Progenitor cell of endocrine pancreas (in vitro differentiated cells): ENCODE measurements at places on chromosomes 7 and 10. TPM values are rescaled to one million over a fixed set of nuclear protein-coding genes. Genes with fewer than 3 reads are reported as not detected.

GRCh38 chr10:36608866-36609265, 516.5 kb upstream of the ANKRD30A start:
- no peaks in the 10 kb centered on the region for H3K4me1 ChIP-seq
- H3K27me3 ChIP-seq, result no peaks in the 10 kb centered on the region
- DNase-seq, result no peak
- H3K4me3 ChIP-seq, result no peak overlapping the region

The GARIN1A gene
- 5.1 and 7.4 TPM in 2 replicates for total RNA-seq

The UNCX gene
- total RNA-seq, result not detected in 2 replicates

The ANKRD2 gene
- not detected in 2 replicates for total RNA-seq

- DNase-seq, result no peak
- no peak overlapping the region for H3K27ac ChIP-seq
- H3K4me1 ChIP-seq, result peaks cover 14% of the 10 kb centered on the region
- H3K36me3 ChIP-seq, result no peaks in the 10 kb centered on the region
- H3K4me3 ChIP-seq, result no peak overlapping the region
These were observed 995.7 kb downstream of the TYW1 start for GRCh38 chr7:67992287-67992686.

The HTRA1 gene
- 3.5 and 6.3 TPM in 2 replicates for total RNA-seq

GRCh38 chr10:95821720-95822119, 65.8 kb downstream of the ENTPD1 start:
- H3K27ac ChIP-seq, result no peak overlapping the region
- no peak overlapping the region for H3K4me3 ChIP-seq
- H3K36me3 ChIP-seq, result no peaks in the 10 kb centered on the region
- peaks cover 5% of the 10 kb centered on the region for H3K27me3 ChIP-seq
- no peak for DNase-seq

The PRKCQ gene
- 5.6 and 6.1 TPM in 2 replicates for total RNA-seq

The RAB11FIP2 gene
- total RNA-seq, result 17.6 and 23.0 TPM in 2 replicates

- no peak for DNase-seq
- no peak overlapping the region for H3K27ac ChIP-seq
- H3K4me3 ChIP-seq, result no peak overlapping the region
- H3K36me3 ChIP-seq, result no peaks in the 10 kb centered on the region
- H3K27me3 ChIP-seq, result no peaks in the 10 kb centered on the region
- no peaks in the 10 kb centered on the region for H3K4me1 ChIP-seq
These were observed 1381.5 kb upstream of the CELF2 start for GRCh38 chr10:9636216-9636615.

The PIP gene
- not detected in 2 replicates for total RNA-seq

The FFAR4 gene
- total RNA-seq, result 0.07 and 0.13 TPM in 2 replicates

- no peak overlapping the region for H3K4me3 ChIP-seq
- no peak for DNase-seq
- H3K27me3 ChIP-seq, result no peaks in the 10 kb centered on the region
- H3K4me1 ChIP-seq, result peaks cover 16% of the 10 kb centered on the region
These were observed 238.5 kb downstream of the ZMYND11 start for GRCh38 chr10:373526-374309.

The KDM7A gene
- total RNA-seq, result 11.3 and 13.8 TPM in 2 replicates

DNA sequence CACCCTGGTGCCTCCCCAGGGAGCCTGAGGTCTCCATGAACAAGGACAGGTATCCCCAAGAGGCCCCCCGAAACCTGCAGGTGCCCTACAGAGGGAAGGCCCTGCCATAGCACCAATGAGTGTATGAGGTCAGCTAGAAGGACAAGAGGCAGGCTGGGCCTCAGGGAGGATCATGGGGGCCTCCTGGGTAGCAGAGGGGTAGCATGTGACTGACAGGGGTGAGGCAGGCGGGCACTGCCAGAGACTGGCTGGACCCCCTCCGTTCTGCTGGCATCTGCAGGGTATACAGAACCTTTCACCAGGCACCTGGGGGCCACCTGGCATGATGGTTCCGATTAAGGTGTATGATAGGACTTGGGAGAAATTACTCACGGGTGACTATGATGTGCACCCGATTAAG, 79.2 kb upstream of the KCTD7 start:
- no peak overlapping the region for H3K4me3 ChIP-seq
- no peaks in the 10 kb centered on the region for H3K27me3 ChIP-seq
- no peaks in the 10 kb centered on the region for H3K4me1 ChIP-seq
- H3K36me3 ChIP-seq, result peaks cover 17% of the 10 kb centered on the region
- no peak for DNase-seq
- no peak overlapping the region for H3K27ac ChIP-seq

The HGF gene
- not detected in 2 replicates for total RNA-seq

GRCh38 chr7:33719059-33719581, 186.2 kb upstream of the BMPER start:
- H3K4me1 ChIP-seq, result peaks cover 14% of the 10 kb centered on the region
- no peak overlapping the region for H3K27ac ChIP-seq
- peaks cover 26% of the 10 kb centered on the region for H3K27me3 ChIP-seq
- no peak overlapping the region for H3K4me3 ChIP-seq

GRCh38 chr10:76408646-76409045, 977.2 kb downstream of the LRMDA start:
- H3K27me3 ChIP-seq, result peaks cover 9% of the 10 kb centered on the region
- no peak for DNase-seq
- H3K27ac ChIP-seq, result no peak overlapping the region
- no peak overlapping the region for H3K4me3 ChIP-seq

GRCh38 chr10:124737221-124737620, 7.0 kb downstream of the FAM53B start:
- peak overlapping the region; percentile 8 for H3K27ac ChIP-seq
- no peaks in the 10 kb centered on the region for H3K27me3 ChIP-seq
- no peak overlapping the region for H3K4me3 ChIP-seq
- DNase-seq, result no peak
- peaks cover 7% of the 10 kb centered on the region for H3K36me3 ChIP-seq
- H3K4me1 ChIP-seq, result peaks cover 64% of the 10 kb centered on the region

DNA sequence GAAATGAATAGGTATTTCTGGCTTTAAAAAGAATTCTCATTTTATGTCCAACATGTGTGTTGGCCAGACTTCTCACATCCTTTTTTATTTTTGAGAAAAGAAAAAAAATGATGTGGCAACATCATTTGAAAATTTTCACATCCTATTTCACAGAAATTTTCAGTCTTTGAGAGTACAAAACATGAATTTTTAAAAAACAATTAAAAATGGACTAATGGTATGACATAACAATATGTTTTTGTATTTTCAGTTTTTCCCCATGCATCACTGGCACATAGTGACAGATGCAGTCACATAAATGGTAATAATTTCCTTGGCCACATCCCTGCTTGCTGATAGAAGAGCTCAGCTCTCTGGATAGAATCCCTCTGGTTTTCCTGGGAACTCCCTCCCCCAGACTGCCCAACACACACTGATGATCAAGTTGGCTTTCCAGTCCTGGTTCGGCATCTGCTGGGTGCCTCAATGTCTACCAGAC, 188.5 kb upstream of the AGR3 start:
- no peak overlapping the region for H3K4me3 ChIP-seq
- no peaks in the 10 kb centered on the region for H3K4me1 ChIP-seq
- no peaks in the 10 kb centered on the region for H3K36me3 ChIP-seq
- DNase-seq, result no peak

The CCL26 gene
- not detected in 2 replicates for total RNA-seq

DNA sequence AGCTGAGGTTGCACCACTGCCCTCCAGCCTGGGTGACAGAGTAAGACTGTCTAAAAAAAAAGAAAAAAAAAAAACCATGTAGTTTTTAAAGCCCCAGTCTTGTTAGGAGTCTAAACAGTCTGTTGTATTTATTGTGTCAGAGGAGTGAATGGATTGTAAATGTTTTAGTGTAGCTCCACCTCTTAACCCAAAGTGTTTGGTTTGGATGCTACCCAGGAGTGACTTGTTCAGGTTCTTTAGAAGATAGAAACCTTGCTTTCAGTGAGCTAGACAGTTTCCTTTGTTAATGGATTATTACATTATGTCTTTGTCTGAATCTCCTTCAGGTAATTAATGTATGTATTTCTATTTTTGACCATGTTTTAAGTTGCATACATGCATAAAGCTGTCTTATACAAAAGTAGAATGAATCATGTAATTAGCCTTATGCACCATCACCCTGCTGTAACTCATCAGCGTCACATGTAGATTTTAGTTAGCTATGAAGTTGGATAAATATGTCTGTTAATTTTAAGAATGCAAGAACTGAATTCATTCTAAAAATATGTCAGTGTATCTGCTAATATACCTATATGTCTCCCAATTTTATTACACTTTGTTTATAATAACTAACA, 97.7 kb downstream of the TAF3 start:
- H3K4me1 ChIP-seq, result no peaks in the 10 kb centered on the region
- DNase-seq, result no peak
- H3K4me3 ChIP-seq, result no peak overlapping the region

The TMEM178B gene
- 2.3 and 2.8 TPM in 2 replicates for total RNA-seq

The CPA2 gene
- 85.0 and 107 TPM in 2 replicates for total RNA-seq

GRCh38 chr10:43923328-43923727, 274.6 kb upstream of the ZNF32 start:
- H3K27ac ChIP-seq, result no peak overlapping the region
- H3K4me3 ChIP-seq, result no peak overlapping the region
- no peaks in the 10 kb centered on the region for H3K4me1 ChIP-seq
- no peak for DNase-seq

The GFRA1 gene
- 8.7 and 14.6 TPM in 2 replicates for total RNA-seq

The TAS2R5 gene
- total RNA-seq, result 5.0 and 6.4 TPM in 2 replicates

GRCh38 chr7:146554556-146554955, 438.0 kb downstream of the CNTNAP2 start:
- no peak for DNase-seq
- no peak overlapping the region for H3K4me3 ChIP-seq
- peaks cover 2% of the 10 kb centered on the region for H3K4me1 ChIP-seq
- no peaks in the 10 kb centered on the region for H3K36me3 ChIP-seq

- H3K36me3 ChIP-seq, result no peaks in the 10 kb centered on the region
- DNase-seq, result no peak
These were observed 3.2 kb upstream of the CEP55 start for GRCh38 chr10:93493162-93493561.

The EIF3A gene
- 127 and 129 TPM in 2 replicates for total RNA-seq

- peaks cover 6% of the 10 kb centered on the region for H3K27me3 ChIP-seq
- no peak for DNase-seq
- no peak overlapping the region for H3K4me3 ChIP-seq
- H3K36me3 ChIP-seq, result no peaks in the 10 kb centered on the region
- H3K4me1 ChIP-seq, result peaks cover 3% of the 10 kb centered on the region
- no peak overlapping the region for H3K27ac ChIP-seq
These were observed 69.4 kb upstream of the COL13A1 start for GRCh38 chr10:69732147-69732825.

The NODAL gene
- not detected in 2 replicates for total RNA-seq

- no peak for DNase-seq
- peaks cover 58% of the 10 kb centered on the region for H3K4me1 ChIP-seq
These were observed 2.5 kb upstream of the HABP2 start for GRCh38 chr10:113550365-113550764.

The IDI2 gene
- not detected in 2 replicates for total RNA-seq

DNA sequence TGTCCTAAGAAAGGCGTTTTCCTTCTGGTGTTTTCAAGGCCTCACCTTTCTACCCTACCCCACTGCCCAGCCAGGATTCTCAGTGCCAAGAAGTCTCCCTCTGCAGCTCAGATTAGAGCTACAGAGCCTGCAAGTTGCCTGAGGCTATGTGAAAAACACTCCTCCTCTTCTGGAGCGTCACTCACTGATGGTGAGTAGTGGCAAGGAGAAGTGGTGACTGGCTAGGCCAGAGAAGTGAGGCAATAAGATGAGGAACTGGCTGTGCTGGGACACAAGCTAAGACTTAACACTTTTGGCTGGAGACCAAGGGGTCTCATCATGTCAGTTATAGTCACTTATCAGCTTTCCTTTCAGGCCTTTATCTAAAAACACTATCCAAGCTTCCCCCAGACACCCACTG, 86.7 kb upstream of the PRKAR2B start:
- DNase-seq, result no peak
- H3K27me3 ChIP-seq, result peaks cover 3% of the 10 kb centered on the region
- H3K36me3 ChIP-seq, result no peaks in the 10 kb centered on the region
- H3K4me3 ChIP-seq, result no peak overlapping the region
- H3K27ac ChIP-seq, result no peak overlapping the region

GRCh38 chr7:41637049-41637448, 65.8 kb downstream of the INHBA start:
- peaks cover 3% of the 10 kb centered on the region for H3K4me1 ChIP-seq
- H3K36me3 ChIP-seq, result no peaks in the 10 kb centered on the region
- no peak overlapping the region for H3K4me3 ChIP-seq
- H3K27me3 ChIP-seq, result no peaks in the 10 kb centered on the region
- DNase-seq, result no peak

GRCh38 chr10:110379831-110380230, 75.1 kb upstream of the SMNDC1 start:
- no peak overlapping the region for H3K4me3 ChIP-seq
- H3K27me3 ChIP-seq, result no peaks in the 10 kb centered on the region
- no peak overlapping the region for H3K27ac ChIP-seq
- H3K4me1 ChIP-seq, result peaks cover 28% of the 10 kb centered on the region
- no peaks in the 10 kb centered on the region for H3K36me3 ChIP-seq

The VPS37D gene
- total RNA-seq, result 15.0 and 15.6 TPM in 2 replicates

DNA sequence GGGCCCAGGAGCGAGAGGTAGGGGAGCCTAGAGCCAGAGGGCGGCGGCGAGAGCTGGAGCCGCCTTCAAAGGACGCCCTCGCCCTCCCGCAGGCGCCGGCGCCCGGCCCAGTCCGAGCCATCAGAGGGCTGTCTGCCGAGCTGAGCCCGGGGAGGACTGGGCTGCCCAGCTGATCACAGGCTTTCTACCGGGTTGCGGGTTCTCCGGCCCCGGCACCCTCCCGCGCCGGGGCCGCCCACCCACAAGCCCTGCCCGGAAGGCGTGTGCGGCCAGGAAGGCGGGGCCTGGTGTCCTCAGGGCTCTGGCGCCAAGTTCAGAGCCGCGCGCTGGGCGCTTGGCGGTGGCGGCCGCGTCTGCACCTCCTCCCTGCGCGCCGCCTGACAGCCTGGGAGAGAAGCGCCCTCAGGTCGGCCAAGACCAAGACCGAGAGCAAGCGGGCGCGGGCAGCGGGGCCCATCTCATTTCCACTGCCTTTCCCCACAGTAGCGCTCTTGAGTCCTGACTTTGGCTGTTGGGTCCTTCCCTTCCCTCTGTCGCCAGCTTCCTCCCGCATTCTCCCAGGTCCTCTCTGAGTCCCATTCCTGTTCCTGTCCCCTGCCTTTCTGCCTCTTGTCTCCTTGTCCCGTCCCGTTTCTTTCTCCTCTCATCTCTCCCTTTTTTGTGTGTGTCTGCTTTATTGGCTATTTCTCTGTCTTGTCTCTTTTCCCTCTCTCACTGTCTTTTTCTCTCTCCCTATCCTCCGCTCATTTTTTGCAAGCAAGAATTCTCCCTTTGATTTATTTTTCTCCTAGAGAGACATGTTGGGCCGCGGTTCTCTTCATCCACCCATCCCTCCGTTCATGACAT, 60.6 kb upstream of the MSMB start:
- peaks cover 9% of the 10 kb centered on the region for H3K4me1 ChIP-seq
- H3K36me3 ChIP-seq, result no peaks in the 10 kb centered on the region
- H3K27me3 ChIP-seq, result peaks cover 26% of the 10 kb centered on the region
- H3K27ac ChIP-seq, result no peak overlapping the region
- peak; percentile 45 for DNase-seq

GRCh38 chr10:96292971-96293920, 11.0 kb upstream of the DNTT start:
- no peak overlapping the region for H3K27ac ChIP-seq
- H3K4me1 ChIP-seq, result peaks cover 3% of the 10 kb centered on the region
- no peak for DNase-seq
- H3K27me3 ChIP-seq, result peaks cover 3% of the 10 kb centered on the region
- no peak overlapping the region for H3K4me3 ChIP-seq
- no peaks in the 10 kb centered on the region for H3K36me3 ChIP-seq
